Natural killer cell treated with Interleukin-12 subunit alpha and Interleukin-12 subunit beta and Interleukin-15 and Interleukin-18, amount 100 ng/mL, for 72 hours (primary cell): ENCODE measurements at places on chromosomes 13 and 19.

GRCh38 chr13:114141261-114141996 lies 9.0 kb upstream of the RASA3 start:
- DNase-seq = no peak

GRCh38 chr13:99225078-99225477 lies 24.4 kb downstream of the UBAC2 start:
- no peak for DNase-seq

DNA sequence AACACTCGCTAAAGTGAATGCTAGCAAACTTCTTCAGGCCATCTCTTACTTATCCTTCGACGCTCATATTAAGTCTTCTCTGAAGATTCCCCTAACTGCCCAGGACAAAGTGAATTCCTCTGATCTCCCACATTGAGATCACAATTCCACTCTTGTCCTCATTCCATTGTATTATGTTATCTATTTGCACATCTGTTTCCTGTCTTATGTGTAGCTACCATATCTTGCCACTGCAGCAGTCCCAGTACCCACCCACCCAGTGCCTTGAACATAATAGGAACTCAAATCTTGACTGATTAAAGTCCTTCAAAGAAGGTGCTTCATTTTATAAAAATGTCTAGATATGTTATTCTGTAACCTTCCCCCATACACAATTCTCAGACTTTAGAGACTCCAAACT lies 702.3 kb downstream of the DIAPH3 start:
- no peak for DNase-seq

GRCh38 chr19:662207-662961 lies 630 bp downstream of the RNF126 start:
- DNase-seq = peak; percentile 80

- DNase-seq = no peak
These were observed 24.6 kb upstream of the GARRE1 start for GRCh38 chr19:34229721-34230120.

DNA sequence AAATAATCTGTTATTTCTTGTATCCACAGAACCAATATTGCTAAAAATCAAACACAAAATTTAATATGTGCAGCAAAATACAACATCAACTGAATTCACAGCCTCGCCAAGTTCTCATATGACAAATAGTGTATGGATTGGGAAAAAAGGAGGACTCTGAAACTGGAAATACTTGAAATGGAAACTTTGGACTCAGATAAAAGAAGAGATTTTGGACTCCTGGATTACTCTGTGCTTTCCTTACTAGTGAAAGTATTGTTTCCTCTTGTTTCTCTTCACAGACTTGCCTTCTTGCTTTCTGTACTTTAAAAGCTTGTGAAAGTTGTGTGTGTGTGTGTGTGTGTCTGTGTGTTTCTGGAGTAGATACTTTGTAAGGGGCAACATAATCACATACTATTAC lies 1596.3 kb downstream of the PCDH9 start:
- DNase-seq = no peak

DNA sequence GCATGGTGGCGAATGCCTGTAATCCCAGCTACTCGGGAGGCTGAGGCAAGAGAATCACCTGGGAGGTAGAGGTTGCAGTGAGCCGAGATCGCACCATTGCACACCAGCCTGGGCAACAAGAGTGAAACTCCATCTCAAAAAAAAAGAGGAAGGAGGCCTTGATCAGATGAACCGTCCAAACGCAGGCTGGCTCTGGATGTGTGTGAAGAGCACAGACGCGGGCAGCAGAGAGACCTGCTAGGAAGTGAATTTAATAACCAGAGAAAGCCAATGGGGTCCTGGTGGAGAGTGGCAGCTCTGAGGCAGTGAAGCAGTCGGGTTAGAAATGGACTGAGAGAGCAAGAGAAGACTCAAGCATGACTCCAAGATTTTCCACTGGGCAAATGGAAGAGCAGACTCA lies 136.5 kb downstream of the RNF17 start:
- DNase-seq = no peak

GRCh38 chr13:30133554-30133912 lies 173.8 kb downstream of the KATNAL1 start:
- no peak for DNase-seq

- DNase-seq = no peak
These were observed 57.8 kb upstream of the POSTN start for GRCh38 chr13:37656247-37656940.

GRCh38 chr13:110330491-110331011 lies 23.5 kb downstream of the COL4A2 start:
- DNase-seq = no peak

DNA sequence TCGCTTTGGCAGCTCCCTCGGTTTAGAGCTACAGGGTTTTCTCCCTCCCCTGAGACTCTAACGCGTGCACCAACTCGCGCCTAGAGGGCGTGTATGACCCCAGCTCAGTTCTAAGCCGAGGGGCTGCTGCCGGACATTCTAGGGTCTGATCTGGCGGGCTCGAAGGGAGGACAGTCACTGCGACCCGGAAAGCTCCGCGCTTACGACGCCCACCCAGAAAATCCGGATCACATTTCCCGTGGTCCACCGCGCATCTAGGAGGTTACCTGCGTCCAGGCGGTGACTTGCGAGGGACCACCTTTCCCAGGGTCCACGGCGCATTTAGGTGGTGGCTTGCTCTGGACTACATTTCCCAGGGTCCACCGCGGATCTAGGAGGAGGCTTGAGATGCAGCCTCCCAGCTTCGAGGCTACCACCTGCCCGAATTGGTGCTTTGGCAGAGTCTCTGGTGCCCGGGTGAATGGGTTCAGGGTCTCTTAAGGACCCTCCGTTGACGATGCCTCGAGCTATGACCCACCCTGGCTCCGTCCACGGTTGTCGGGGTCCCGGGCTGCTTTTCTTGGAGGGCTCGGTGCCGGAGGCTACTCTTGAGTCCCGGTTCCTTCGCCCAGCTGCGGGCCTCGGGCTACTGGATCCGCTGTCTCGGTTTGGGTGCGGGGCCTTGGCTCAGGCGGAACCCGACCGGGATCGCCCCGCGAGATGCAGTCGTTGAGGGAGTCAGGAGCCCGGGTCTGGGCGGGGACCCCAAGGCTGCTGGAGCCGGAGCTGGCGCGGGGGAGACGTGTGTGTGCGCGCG lies 30.5 kb downstream of the ZNF146 start:
- DNase-seq = no peak

DNA sequence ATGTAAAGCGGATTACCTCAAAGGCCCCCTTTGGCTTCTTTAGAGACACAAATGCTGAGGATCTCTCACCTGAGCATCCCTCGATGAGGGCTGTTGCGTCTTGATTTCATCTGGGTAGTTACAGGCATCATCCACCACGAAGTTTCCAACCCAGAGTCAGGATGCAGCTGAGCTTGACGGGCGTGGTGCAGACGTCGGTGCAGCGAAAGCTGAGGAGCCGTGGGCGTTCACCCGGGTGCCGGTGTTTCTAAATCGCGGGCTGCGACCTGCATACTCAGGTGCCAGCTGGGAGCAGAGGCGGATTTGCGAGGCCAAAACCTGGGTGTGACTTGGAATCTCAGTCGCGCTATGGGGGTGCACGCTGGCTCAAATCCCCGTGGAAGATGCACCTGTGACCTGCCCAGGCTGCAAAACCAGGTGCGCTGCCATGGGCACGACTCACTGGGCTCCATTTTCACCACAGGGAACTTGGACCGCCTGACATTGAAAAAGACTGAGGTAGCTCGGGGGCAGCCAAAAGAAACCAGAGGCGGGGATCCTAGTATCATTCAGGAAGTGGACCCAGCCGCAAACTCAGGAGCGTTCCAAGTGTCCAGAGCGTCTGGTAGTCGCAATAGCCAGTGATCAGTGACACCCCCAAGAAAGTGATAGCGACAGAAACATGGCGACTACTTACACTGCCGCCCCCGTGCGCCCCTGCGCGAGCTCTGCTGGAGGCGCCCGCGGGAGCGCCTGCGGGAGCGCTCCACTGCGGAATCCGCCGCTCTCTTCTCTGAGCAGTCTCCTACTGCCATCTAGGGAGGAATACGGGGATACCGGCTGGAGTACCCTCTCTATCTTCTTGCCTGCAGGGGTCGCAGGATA lies 36.4 kb upstream of the IGFL4 start:
- DNase-seq = no peak

DNA sequence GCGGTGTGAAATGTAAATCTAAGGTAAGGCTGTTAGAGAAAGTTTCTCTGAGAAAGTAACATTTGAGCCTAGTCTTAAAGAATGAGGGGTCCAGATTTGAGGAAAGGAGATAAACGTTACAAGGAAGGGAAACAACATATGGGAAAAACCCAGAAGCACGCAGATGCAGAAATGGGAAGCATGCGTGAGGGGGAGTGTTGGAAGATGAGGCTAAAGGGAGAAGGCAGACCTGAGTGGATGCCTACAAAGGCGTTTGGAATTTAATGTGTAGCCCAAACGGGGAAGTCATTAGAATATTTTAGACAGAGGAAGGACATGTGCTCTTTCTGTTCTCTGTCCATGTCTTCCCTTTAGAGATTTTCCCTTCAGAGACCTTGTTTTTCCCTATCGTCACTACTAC lies 61.0 kb downstream of the TPT1 start:
- no peak for DNase-seq

GRCh38 chr13:33375421-33375820 lies 89.9 kb upstream of the STARD13 start:
- DNase-seq = no peak

GRCh38 chr13:90427322-90428272 lies 919.9 kb upstream of the MIR17HG start:
- DNase-seq = no peak

GRCh38 chr13:21106089-21106488 lies 44.7 kb upstream of the LATS2 start:
- DNase-seq = no peak

- DNase-seq = no peak
These were observed 263.4 kb downstream of the POU4F1 start for GRCh38 chr13:78339927-78340326.

DNA sequence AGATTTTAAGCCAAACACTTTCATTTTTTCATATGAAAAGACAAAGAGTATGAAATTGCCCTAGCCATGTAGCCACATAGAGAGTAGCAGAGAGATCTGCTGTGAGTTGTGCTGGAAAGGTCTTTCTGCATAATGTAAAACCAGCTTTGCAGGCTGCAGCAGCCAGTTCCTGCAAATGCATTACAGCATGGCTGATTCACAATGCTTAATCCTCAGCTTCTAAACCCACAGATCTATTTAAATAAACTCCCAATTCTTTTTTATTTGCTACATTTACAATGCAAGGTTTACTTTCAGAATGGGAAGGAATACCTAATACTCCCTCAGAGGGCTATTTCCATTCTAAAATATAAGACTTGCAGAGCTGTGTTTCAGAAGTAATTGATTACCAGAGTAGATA lies 185.6 kb upstream of the STARD13 start:
- no peak for DNase-seq

GRCh38 chr13:101930331-101930730 lies 471.5 kb downstream of the FGF14 start:
- no peak for DNase-seq

- no peak for DNase-seq
These were observed 9.1 kb downstream of the CDADC1 start for GRCh38 chr13:49256841-49257240.

DNA sequence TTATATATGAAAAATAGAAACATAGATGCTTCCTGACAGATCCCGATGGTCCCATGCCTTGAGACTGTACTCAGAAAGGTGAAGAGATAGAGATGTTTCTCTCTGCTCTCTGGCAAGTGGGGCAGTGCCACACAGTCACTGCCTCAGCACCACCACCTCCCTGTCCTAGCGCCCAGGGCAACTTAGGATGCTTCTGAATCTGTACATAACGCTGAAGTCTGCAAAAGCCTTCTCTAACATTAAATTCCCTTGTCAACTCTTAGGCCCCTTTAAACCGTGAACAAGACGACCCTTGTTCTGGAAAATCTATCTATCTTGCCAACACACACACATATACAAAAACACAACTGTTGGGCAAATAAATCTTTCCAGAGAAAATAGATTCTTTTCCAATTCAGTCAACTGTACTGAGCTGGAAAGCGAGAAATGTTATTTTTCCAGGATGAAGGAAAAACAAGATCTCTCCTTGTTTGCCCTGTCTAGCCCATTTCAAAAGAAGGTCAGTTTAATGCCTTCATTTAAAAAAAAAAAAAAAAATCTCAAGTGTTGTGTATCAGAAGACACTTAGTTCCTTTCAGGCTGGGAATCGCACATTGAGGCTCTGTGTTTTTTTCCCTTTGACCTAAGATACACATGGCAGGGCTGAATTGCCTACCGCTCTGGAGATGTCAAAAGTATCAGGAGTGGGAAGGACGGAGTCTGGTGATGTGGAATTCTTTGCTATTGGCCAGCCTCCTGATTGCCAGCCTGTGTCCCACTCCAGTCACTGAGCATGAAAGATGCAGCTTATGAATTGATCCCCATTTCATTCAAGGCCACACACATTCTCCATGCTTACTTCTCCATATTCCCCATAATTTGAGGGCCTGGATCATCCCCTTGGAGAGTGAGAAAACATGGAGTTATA lies 241.4 kb downstream of the LACC1 start:
- no peak for DNase-seq

- DNase-seq = no peak
These were observed at the start of gene GRIN3B for GRCh38 chr19:1000095-1000494. GRIN3B (plus strand) TSS chr19:1000419; CDS start chr19:1000438, 19 bp downstream.

GRCh38 chr19:39998501-39998900 lies 1.6 kb downstream of the ZNF546 start:
- no peak for DNase-seq

DNA sequence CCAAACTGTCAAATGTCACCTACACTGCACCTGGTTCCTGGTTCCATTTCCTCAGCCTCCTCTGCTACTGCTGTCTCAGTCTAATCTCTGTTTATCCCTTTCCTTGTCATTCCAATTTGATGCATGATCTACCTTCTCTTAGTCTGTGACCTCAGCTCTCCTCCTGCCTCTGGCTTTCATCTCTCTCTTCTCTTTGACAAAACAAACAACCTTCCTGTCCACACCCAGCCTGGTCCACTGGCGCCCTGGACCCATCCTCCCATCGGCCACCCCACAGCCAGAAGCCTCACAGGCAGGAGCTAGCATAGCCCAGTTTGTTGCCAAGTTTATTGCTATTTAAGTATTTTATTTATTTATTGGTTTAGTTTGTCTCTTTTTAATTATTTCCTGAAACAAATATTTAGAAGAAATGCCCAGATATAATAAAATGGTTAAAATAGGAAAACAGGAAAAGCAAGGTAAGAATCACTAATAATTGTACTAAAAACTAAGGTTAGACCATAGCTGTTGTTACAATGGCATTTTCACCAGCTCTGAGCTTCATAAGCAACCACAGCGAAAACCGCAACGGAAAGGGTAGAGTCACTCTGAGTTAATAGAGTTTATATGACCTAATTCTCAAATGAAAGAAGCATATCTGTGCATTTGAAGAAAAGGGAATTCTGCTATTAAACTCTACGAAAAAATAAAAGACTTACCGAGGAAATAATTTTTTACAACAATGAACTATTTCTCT lies 68.6 kb downstream of the EFNB2 start:
- DNase-seq = no peak

GRCh38 chr19:3586707-3587346 lies 1.5 kb downstream of the GIPC3 start:
- DNase-seq = no peak

DNA sequence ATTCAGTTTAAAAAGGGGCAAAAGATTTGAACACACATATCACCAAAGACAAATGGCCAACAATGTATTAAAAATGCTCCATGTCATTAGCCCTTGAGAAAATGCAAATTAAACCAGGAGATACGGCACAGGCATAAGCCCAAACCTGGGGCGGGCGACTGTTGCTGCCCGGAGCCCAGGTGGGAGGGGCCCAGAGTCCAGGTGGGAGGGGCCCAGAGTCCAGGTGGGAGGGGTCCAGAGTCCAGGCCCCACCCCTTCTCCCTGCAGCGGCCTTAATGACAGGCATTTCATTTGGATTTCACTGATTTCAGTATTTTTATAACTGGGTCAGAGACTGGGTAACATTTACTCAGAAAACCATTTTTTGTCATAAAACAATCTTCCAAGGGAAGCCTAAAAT lies 78.2 kb downstream of the RASA3 start:
- no peak for DNase-seq

GRCh38 chr13:101970341-101970740 lies 431.5 kb downstream of the FGF14 start:
- no peak for DNase-seq
